Myocyte (in vitro differentiated cells): ENCODE measurements at places on chromosomes 1 and 21. TPM values are rescaled to one million over a fixed set of nuclear protein-coding genes. Genes with fewer than 3 reads are reported as not detected.

LCE3E gene
- not detected in 2 replicates for total RNA-seq

NCMAP gene
- not detected in 2 replicates for total RNA-seq

- peak; percentile 35 for DNase-seq
These were observed 24.9 kb downstream of the SUSD4 start for GRCh38 chr1:223338811-223339746.

DNA sequence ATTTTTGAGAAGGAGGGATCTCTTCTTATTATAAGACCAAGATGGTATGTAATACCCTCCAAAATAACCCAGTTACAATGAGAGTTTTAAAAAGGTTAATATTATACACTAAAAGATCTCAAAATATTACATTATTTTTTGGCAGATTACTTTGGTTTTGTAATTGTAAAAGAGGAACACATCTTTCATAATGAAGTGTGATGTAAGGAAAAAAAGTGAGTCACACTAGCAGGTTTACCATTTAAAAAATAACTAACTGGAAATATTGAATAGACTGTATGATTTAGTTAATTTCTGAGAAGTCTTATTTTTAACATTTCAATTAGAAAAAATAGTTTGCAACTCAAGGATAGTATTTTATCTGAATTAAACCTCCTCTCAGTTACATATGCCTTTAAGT is 1.1 kb downstream of the F5 start:
- DNase-seq, result no peak

DNA sequence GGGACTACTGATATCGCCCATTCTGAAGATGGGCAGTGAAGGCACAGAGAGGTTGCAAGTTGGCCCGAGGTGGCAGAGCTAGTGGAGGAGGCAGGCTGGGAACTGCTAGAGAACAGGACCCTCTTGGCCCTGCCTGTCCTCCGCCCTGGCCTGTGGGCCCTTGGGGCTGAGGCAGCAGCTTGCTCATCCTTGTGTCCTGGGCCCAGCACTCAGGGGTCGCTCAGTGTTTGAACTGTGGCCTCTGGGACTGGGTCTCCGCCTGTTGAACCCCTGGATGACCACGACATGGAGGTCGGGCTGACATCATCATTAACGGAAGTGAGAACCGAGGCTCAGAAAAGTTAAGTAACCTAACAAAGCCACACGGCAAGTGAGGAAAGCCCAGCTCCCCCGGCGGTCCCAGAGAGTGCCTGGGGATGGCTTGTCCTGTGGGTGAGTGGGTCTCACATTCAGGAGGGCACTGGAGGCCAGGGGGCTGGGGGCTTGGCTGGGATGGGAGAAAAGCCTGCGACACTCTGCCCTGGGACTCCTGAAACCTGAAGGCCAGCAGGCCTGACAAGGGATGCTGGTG is 23.0 kb upstream of the DDOST start:
- DNase-seq, result no peak

DNA sequence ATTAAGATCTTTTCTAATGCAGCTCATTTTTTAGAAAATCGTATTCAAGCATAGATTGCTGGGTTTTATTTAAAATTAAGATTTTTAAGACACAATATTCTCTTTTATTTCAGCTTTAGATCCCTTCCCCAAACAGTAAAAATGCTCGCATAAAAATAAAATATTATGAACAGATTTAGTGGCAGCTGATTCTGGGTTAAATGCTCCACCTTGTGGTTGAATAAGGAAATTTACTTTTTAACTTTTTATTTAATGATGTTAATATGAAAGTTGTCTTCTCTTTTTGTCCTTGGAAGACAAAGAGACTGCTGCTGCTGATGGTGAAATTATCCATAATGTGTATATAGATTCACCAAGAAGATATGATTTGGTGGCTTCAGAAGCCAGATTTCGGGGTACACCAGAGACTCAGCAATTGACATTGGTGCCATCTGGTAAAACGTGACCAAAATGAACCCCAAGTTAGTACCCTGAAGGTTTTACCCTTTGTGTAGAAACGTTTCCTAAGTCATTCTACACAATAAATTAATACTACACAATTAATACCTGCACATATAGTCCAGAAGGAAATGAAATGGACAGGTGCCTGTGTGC is 128.0 kb downstream of the ADAMTS1 start:
- peak; percentile 54 for DNase-seq

GRCh38 chr1:166675213-166675612 is 164.1 kb upstream of the POGK start:
- no peak for DNase-seq

DNA sequence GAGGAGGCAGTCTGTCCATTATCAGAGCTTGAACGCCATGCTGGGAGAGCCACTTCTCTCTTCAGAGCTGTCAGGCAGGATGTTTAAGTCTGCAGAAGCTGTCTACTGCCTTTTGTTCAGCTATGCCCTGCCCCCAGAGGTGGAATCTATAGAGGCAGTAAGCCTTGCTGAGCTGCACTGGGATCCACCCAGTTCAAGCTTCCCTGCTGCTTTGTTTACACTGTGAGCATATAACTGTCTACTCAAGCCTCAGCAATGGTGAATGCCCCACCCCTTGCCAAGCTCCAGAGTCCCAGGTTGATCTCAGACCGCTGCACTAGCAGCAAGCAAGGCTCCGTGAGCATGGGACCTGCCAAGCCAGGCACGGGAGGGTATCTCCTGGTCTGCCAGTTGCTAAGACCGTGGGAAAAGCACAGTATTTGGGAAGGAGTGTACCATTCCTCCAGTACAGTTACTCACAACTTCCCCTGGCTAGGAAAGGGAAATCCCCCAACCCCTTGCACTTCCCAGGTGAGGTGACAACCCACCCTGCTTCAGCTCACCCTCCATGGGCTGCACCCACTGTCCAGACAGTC is 32.5 kb downstream of the RGS13 start:
- no peak for DNase-seq

DNA sequence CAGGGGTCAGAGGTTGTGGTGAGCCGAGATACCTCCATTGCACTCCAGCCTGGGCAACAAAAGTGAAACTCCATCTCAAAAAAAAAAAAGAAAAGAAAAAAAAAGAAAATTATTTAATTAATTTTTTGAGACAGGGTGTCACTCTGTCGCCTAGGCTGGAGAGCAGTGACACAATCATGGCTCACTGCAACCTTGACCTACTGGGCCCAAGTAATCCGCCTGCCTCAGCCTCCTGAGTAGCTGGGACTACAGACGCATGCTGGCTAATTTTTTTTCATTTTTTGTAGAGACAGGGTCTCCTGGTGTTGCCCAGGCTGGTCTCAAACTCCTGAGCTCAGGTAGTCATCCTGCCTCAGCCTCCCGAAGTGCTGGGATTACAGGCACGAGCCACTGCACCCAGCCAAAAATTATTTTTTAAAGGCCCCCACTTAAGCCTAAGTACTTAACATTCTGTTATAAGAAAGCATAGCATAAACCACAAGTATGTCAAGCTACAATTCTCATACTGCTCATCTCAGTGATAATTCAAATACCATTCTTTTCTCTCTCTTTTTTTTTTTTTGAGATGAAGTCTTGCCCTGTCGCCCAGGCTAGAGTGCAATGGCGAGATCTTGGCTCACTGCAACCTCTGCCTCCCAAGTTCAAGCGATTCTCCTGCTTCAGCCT is 19.9 kb downstream of the NUCKS1 start:
- DNase-seq, result no peak

DNA sequence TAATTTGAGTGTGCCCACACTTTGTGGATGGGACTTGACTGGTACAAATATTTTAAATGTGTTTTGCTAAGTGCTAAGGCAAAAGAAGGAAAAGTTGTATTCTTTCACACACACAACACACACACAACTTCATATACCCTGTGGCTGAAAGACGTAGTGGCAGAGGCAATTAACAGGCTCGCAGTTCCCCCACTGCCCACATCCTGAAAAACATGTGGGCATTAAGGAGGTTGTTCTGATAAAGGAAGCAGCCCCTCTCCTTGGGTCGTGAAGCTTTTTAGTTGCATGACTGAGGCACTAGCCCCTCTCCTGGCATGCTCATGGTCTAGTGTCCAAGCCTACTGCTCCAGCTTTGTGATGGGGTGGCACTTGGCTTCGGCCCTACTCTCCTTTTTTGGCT is 14.3 kb upstream of the ADAM30 start:
- no peak for DNase-seq
